Kidney epithelial cell (primary cell): ENCODE measurements at places on chromosomes 6 and 20. TPM values are rescaled to one million over a fixed set of nuclear protein-coding genes. Genes with fewer than 3 reads are reported as not detected.
A peak's percentile ranks its signal among the peaks of the same experiment; 100 is the strongest.

DNA sequence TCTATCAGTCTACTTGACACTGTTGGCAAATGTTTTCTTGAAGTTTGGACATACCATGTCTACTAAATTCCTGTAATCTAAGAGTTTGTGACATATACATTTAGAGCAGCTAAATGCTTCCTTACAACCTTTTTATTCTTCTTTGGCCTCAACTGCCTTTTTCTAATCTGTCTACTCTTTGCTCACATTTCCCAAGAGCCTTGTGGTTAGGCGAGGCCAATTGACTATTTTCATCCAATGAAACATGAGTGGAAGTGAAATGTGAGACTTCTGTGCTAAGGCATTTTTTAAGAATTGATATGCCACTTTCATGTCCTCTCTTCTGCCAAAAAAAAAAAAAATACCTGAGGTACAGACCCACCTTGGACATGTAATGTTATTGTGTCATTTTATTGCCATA, 158.2 kb upstream of the MCHR2 start:
- DNase-seq = no peak

GRCh38 chr6:149454346-149454848, 30.4 kb downstream of the ZC3H12D start:
- DNase-seq = peak; percentile 9

- no peak for DNase-seq
These were observed 848.2 kb downstream of the DHX35 start for GRCh38 chr20:39810309-39810708.

DNA sequence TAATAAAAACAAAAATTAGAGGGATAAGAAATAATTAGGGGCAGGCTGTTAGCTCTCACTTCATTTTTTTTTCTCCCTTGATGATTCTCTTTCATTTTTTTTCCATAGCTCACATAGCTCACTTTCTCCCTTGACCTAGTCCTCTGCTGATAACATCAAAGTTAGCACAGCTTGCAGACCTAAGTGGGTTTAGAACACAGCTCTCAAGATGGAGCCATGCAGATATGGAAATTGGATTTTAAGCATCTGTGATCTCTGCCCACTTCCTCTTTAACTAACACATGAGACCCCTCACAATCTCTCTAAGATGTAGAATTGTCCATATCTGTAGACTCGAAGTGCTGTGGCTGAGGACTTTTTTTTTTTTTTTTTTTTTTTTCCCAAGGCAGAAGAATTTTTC, 257.1 kb downstream of the SOX4 start:
- DNase-seq = no peak

GRCh38 chr20:53884859-53885541, 185.4 kb downstream of the BCAS1 start:
- no peak for DNase-seq

- DNase-seq = no peak
These were observed 10.2 kb upstream of the RNF114 start for GRCh38 chr20:49925901-49926454.

DNA sequence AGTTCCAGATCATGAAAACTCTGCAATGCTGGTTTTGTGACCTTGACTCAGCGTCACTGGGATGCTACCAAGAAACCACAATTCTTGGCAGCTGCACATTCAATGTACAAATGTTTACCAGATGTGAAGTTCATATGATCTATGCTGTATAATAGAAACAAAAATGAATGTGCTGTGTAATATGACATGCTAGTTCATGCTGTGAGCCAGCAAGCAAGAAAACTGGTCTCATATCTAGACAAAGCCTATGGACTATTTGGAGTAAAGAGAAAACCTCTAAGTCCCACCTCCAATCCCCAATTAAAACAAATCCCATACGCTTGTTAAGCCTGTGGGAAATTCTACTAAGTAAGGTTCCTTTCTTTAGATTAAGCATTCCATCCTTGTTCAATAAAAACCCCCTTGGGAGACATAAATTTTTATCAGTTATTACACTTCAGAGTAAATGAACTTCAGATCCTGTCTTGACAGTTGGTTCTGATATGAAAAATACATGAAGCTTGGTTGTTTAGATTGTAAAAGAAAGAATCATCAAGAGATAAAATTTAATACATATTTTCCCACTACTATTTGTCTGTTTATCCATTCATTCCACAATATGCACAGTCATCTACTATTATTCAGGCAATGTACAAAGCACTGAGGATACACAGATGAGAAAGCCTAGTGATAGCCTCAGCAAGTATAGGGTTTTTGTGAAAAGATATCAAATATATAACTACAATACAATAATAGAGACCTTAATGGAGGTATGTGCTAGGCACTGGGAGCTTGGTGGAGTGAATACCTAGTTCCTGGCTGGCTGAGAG, 20.1 kb downstream of the COL21A1 start:
- no peak for DNase-seq

- DNase-seq = no peak
These were observed 58.7 kb downstream of the UTRN start for GRCh38 chr6:144343701-144344428.

- peak; percentile 61 for DNase-seq
These were observed 4.5 kb upstream of the TAF8 start for GRCh38 chr6:42045538-42046460.

GRCh38 chr6:122389704-122390372, 9.6 kb upstream of the HSF2 start:
- no peak for DNase-seq

GRCh38 chr6:138991206-138991605, 3.2 kb upstream of the REPS1 start:
- no peak for DNase-seq

- DNase-seq = peak; percentile 51
These were observed 140.7 kb upstream of the STXBP5 start for GRCh38 chr6:147063469-147064031.

- no peak for DNase-seq
These were observed 172.1 kb upstream of the RUNX2 start for GRCh38 chr6:45156075-45156474.

GRCh38 chr20:63132715-63133471, 83.0 kb downstream of the YTHDF1 start:
- DNase-seq = no peak

DNA sequence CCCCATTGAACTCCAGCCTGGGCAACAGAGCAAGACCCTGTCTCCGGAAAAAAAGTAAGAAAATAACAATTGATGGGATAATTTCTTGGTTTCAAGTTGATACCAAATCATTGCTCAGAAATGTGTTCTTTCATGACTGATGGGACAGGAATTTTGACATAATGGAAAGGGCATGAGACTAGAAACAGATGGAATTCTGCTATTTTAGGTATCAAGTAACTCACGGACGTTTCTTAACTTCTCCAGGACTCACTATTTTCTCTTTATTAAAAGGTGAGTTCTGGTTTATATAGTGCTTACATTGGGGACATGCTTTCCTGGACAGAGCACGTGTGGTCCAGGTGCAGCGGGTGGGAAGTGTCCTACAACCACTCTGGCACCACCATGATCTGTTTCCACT, 6.0 kb upstream of the DSP start:
- DNase-seq = no peak

GRCh38 chr6:112233847-112234246, 20.5 kb downstream of the LAMA4 start:
- no peak for DNase-seq

GRCh38 chr20:21031666-21032065, 74.5 kb downstream of the LINC00237 start:
- no peak for DNase-seq

GRCh38 chr6:32082478-32082877, 26.7 kb downstream of the TNXB start:
- no peak for DNase-seq

- no peak for DNase-seq
These were observed 132.0 kb upstream of the RNF24 start for GRCh38 chr20:4147319-4147718.

GRCh38 chr6:1321738-1322137, 9.8 kb downstream of the FOXQ1 start:
- DNase-seq = no peak

Gene EDN1
- 53.3 and 59.8 TPM in 2 replicates for total RNA-seq

Gene NKX2-2
- total RNA-seq = not detected in 2 replicates

Gene PNPLA1
- total RNA-seq = not detected in 2 replicates

Gene LST1
- 0.42 TPM in 1 of 2 replicates, not detected in the other for total RNA-seq

Gene LAMA4
- total RNA-seq = 4.7 and 5.6 TPM in 2 replicates

Gene KCNS1
- 4.3 and 6.9 TPM in 2 replicates for total RNA-seq

Gene RAMACL
- total RNA-seq = 0.21 and 0.88 TPM in 2 replicates

Gene RREB1
- total RNA-seq = 29.3 and 30.3 TPM in 2 replicates

Gene GHRH
- total RNA-seq = not detected in 2 replicates

Gene TNXB
- 0.34 and 0.38 TPM in 2 replicates for total RNA-seq

Gene CST7
- total RNA-seq = not detected in 2 replicates

Gene SSTR4
- not detected in 2 replicates for total RNA-seq

Gene HLA-DRB1
- total RNA-seq = 2.6 and 4.0 TPM in 2 replicates

Gene SPTLC3
- 0.89 and 1.2 TPM in 2 replicates for total RNA-seq
